ENCODE measurements at places on chromosomes 1 and 21.

GRCh38 chr1:54371942-54372275 is 34.3 kb downstream of the SSBP3 start:
- no peak for DNase-seq

DNA sequence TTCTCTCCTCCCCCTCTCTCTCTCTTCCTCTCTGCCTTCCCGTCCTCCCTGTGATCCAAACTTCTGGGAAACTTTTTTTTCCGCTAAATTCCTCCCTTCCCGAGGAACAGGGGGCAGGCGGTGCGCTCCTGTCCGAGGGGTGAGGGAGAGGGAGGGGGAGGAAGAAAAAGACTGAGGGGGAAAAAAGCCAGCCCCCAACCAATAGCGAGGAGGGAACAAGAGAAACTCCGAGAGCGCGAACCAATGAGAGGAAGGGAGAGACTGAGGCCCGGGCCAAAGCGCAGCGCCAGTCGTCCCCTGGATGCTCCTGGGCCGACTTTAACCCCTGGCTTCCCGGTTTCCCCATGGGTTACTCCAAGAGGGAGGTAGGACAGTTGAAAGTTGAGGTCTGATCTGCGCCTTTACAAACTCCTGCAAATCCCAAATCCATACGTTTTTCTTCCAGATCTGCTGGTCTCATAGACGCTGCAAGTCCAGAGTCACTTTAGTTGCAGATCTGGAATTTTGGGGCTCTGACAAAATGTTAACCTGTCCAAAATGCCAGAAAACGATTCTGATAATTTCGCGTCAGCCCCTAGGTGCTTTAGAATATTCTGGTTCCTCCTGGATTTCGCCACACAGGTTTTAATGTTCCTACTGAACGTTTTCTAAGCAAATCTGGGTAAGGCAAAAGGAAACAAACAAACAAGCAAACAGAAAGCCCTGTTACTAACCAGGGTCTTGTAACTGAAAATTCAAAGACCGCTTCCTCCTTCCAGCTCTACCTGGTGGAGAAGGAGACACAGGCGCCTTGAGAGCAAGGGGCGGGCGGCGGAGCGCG is at the start of gene TBX15:
Gene TBX15 (minus strand): TSS at position 158 of the 820 bp plus-strand sequence. CDS start 548 bp downstream, outside the sequence.
- no peak for DNase-seq

DNA sequence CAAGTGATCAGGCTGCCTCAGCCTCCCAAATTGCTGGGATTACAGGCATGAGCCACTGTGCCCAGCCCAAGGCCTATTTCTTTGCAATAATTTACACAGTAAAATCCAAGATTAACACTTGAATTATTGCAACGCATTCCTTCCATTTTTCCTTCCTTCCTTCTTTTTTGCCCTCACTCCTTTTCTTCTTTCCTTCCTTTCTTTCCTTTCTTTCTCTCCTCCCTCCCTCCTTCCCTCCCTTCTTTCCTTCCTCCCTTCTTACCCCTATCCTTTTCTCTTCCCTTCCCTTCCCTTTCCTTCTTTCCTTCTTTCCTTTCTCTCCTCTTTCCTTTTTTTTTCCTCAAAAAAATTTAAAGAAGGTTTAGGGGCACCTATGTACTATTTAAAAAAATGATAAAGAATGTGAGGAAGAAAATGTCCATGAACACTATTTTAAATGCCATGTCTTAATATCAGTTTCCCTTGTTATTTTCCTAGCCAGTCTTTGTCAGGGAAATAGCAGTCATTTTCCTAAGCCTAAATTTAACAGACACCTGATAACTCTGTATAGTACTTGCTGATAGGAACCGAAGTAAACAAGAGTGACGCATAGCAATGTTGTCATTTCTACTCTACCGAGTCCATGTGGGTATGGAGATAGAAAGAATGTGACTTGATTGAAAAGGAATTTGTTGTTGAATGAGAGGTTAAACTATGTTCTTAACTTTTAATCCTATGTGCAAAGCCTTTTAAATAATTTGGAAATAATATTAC is 79.8 kb upstream of the HMCN1 start:
- no peak for DNase-seq

- no peak for DNase-seq
These were observed 119.6 kb downstream of the TMEM53 start for GRCh38 chr1:44554706-44555105.

DNA sequence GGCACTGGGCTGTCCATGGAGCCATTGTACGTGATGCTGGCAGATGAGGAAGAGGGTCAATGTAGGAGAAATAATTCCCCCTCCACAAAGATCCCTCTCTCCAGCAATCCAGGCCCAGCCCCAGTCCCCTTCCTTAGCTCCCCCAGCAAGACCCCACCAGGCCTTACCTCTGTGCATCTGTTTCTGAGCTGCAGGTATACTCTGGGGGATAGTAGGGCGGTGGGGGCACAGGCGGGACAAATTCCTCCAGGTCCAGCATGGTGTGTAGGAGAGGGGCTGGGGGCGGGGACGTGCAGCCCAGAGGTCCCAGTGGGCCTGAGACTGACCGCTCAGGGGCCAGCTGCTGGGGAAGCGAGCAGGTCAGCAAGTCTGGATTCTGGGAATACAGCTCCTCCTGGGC is 3.7 kb downstream of the ENTREP3 start:
- DNase-seq: no peak

DNA sequence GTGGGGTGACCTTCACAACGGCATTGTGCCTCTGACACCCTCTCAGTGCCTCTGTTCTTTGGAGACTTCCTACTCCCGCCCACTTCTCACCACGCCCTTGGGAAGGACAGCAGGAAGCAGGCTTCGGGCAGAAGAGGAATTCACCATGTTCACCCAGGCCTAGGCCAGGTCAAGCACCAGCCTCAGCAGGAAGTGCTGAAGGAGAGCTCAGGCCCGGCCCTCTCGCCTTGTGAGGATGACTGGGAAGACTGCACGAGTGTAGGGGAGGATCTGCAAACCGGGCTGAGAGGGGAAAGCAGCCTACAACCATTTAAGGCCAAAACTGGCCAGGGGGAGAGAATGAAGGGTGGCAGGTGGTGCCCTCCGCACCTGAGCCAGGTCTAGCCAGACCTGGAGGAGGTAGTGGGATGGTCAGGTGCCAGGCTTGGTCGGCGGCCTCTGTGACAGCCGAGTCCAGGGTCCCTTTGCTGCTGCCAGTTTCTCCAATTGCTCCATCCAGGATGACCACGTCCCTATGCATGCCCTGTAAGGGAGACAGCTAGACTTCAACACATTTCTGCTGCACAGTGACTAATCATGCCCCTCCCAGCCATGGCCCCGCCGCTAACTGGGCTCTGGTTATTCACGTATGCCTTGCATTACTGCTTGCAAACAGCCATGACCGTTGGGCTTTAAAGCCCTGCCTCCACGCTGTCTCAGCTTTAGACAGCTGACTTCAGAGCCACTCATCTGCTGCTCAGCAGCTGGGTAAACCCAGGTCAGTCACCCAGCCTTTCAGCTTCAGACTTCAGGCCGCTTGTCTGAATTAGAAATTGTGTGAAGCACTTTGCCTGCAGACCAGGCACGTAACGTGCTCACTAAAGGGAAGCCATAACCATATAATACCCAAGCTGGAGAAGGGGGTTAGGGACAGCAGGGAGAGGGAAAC is 8.9 kb downstream of the MRTO4 start:
- no peak for DNase-seq

All from stimulated activated CD4-positive, alpha-beta T cell treated with anti-CD3 and anti-CD28 coated beads, TNF-alpha, amount 100 ng/mL, for 1 hour (primary cell).